NCI-H1417 (cell line): ENCODE measurements at places on chromosomes 1 and 21.

DNA sequence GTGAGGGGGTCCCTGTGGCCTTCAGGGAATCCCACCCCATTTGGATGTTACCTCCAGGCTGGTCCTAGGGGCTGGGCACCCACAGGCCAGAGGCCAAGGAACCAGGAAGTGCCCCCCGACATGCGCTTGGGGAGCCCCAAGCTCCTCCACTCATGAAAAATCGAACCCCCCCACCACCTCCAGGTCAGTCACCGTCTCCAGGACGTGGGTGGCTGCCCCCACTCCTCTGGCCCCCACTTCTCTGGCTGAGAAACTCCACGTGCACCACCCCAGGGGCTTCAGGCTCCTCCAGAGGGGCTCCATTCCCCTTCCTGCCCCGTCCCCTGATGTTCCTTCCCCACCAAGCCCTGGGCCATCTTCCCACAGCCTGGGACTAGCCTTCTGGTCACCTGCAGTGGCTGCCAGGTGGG, 30.5 kb upstream of the POFUT2 start:
- no peak for DNase-seq

DNA sequence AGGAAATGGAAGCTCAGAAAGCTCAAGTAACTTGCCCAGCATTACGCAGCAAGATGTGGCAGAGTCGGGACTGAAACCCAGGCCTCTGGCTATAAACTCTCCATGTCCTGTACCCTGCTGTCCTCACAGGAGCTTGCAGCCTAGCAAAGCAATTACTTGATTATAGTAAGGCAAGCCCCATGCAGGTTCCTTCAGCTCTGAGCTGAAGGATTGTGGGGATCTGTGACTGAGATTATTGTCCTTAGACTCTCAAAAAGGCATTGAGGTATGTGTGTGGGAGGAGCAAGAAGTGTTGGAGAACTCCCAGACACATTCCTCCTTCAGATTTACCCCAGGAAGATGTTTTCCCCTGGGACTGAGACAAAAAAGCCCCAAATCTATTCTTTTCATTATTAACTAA, 124.0 kb upstream of the SPATA6 start:
- DNase-seq: no peak

DNA sequence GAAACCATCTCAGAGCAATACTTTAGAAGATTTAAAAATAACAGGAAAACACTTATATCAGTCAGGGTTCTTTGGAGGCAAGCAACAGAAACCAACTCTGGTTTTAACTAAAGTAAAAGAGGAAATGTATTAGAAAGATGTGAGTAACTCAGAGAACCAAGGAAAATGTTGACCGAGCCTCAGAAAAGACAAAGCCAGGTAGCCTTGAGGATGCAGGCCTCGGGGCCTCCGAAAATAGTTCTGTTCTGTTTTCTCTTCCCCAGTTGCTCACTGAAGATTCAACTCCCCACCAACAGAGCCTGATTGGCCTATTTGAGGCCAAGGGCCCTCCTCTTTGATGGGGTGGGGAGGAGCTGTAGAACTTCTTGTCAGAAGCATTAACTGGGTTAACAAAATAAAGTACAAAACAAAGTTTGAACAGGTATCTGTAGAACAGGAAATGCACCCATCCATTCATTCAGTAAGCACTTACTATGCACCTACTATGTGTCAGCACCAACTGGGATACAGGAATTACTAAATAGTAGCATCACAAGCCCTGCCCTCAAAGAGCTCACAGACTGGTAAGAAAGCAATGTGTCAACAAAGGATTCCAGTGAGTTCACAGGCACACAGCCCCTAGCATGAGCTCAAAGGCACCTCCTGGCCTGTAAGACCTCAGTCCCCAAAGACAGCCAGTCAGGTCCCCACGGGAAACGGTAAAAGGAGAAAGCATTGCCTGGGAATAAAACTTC, 12.6 kb downstream of the SLAMF8 start:
- no peak for DNase-seq

DNA sequence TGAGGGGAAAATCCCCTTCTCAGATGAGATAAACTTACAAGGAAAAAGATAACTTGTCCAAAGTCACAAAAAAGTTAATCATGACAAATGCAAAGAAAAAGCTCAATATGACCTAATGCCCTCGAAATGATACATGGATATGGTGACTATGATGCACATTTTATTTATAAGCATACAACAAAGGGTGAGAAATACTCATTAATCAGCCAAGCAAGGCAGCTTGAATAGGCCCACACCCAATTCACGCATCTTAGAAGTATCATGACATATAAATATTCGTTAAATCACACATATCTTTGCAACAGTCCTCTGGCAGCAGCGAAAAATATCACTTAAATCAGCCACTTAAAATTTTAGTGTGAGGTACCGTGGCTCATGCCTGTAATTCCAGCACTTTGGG, 21.7 kb downstream of the EPS15 start:
- DNase-seq: no peak

DNA sequence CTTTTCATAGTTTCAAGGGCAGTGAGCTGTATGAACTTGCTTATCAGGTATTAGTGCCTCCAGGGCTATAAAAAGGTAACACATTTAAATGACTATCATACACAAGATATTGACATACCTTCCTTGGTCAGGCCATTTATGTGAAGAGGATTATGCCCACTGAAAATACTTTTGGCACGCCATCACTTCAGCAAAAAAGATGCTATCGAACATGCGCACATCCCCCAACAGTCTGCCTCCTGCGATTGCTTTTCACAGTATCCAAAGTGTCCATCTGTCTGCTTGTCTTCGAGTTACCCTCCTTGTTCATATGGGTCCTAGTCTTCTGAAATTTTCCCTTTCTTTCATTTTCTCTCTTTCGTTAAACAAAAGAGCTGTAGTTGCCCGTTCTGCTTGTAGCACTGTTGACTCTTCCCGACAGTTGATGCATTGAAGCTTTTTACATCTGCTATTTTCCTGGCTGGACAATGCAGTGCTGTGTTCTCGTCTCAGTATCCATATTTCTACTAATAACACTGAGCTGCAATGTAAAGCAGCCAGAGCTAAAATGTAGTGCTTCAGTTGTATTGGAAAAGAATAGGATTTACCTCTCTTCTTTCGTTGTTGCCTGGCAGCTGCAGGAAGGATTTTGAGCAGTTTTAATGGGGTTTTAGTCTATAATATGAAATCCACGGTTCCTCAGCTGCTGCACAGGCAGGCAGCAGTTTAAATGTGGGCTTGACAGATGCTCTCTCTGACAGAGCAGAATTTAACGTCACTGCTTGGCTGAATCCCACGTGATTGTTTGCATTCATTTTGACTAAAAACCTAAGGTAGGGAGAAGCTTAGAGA, at the start of gene B3GALT2:
Gene B3GALT2 (minus strand): TSS at position 713 of the 831 bp plus-strand sequence. CDS start 5,051 bp downstream, outside the sequence.
- DNase-seq: peak; percentile 73

DNA sequence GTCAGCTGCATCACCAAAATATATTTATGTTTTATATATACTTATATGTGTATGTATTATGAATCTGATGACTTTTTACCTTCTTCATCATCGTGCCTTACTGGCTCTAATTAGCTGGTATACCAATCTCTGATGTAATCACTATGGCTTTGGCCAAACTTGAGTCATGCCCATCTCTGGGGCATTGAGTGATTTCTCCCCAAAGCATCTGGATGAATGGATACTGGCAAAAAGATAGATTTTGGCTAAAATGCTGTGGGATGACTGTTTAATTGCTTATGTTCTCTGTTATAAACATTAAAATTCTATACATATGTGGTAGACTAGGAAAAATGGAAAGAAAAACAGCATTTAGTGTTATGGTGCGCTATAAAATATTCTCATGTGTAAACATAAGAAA, 19.6 kb downstream of the CDKN2C start:
- DNase-seq: no peak

DNA sequence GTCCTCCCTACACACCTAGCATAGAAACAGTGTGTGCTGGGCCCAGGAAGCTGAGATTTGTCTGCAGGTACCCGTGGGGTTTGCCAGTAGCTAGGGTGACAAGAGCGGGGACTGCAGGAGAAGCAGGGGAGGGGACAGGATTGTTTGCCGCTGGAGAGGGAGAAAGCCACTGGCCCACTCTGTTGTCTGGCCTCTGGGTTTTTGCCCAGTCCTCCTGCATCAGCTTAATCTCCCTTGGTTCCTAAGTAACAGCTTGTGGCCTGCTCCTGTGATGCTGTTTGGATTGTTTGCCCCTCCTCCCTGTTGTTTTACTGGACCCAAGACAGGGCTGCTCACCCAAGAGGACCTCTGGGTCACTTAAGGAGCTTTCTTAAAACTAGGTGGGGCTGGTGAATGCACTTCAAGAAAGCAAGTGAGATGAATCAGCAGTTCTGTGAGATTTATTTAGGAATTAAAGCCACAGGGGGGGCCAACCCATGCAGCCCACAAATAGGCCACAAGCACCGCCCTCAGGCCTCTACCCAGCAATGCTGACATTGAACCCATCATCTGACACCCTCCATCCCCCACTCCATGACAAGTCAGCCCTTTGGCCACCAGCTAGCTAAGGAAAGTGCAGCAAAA, 142.8 kb downstream of the ZZZ3 start:
- DNase-seq: peak; percentile 65

- DNase-seq: no peak
These were observed 179.8 kb upstream of the GALNT2 start for GRCh38 chr1:229887043-229887822.

GRCh38 chr1:236854605-236854983, 59.5 kb downstream of the MTR start:
- no peak for DNase-seq

- DNase-seq: no peak
These were observed 144.2 kb downstream of the LYPLAL1 start for GRCh38 chr1:219317762-219318353.

- no peak for DNase-seq
These were observed 81.6 kb upstream of the LRRC8D start for GRCh38 chr1:89739013-89739843.
